ENCODE measurements at places on chromosomes 16 and 17.

DNA sequence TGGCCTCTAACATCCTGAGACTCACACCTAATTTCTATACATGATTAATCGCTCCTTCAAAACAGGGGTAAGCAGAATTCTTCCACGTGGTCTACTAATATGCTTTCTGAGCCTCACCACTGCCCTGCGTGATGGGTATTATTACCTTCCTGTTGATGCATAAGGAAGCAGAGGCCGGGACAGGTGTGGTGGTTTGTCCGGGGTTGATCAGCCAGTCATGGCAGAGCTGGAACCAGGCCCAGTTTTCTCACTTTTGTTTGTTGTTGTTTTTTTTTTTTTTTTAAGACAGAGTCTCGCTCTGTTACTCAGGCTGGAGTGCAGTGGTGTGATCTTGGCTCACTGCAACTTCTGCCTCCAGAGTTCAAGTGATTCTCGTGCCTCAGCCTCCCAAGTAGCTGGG, 31.2 kb downstream of the RNF135 start:
- DNase-seq = no peak

- no peak for DNase-seq
Measured at GRCh38 chr17:78241277-78242023, 10.0 kb downstream of the TMEM235 start.

DNA sequence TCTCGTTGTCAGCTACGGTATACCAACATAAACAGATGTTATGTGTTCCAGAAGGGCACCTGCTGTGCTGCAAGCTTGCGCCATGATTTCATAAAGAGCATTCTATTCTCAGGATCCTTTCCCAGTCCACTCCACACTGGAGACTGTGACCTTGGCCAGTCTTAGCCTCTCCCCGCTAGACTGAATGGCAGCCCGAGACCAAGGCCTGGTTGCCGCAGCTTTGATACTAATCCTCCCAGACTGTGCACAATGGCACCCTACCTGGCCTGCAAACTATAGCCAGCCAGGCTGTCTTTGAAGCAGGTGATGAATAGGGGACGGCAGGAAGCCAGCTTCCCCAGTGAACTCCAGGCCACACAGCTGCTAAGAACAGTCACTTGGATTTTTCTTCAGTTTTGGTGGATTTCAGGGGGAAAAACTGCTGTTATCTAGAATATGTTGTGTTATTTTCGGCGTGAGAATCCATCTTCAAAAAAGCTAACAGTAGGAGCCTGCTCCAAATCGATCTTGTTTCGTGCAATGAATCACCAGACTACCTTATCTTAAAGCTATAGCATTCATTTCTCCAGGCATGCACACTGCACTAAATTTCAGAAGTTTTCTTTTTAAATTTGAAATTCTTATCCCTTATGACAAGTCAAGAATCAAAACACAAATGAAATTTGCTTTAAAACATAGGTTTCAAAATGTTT, 289.0 kb downstream of the CEP112 start:
- DNase-seq = no peak

DNA sequence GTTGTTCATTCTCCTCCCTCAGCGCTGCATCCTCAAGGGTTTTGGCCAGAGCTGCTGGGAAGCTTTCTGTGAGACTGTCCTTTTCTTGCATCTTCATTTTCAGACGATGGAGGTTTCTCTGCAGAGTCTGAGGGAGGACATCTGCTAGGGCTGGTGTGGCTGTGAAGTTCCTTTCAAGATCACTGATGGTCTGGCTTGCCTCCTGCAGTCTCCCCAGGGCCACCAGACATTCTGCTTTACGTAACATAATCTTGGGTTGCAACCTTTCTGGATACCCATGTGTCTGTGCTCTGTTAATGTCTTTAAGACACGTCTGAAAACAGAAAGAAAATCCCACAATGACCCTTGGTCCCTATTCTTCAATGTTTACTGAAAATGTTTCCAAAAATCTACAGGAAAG, 29.0 kb downstream of the SMYD4 start:
- DNase-seq = no peak

- no peak for DNase-seq
Measured at GRCh38 chr16:52697971-52698370, 151.0 kb upstream of the TOX3 start.

DNA sequence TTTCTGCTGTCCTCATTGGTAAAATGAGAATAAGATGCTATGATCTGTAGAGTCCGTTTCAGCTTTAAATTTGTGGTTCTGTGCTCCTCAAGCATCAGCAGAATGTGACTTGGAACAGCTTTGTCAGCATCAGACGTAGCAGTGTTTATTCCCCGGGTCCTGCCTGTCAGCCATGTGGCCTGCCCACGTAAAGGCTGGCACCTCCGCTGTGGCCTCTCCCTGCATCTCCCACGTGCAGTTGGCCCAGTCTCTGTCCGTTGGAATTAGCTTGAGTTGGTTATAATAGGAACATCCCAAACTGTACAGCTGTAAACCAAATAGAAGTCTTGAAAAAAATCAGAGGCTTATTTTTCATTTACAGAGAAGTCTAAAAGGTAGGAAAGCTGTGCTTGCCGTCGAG, 61.7 kb downstream of the ARHGAP44 start:
- no peak for DNase-seq

DNA sequence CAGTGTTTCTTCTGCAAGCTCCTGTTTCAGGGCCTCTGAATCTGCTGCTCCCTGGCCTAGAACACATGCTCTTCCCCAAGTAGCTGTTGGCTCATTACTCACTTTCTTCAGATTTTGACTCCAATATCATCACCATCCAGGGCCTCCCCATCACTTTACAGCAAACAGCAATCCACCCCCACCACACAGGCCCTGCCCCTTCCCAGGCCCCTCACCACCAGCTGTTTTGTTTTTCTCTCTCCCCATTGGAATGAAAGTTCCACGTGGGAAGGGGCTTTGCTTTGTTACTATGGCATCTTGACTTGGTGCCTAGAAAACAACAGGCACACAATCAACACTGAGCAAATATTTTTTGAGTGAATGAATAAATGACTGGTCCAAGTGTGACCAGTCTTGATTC, 4.0 kb downstream of the TMEM170A start:
- DNase-seq = no peak

DNA sequence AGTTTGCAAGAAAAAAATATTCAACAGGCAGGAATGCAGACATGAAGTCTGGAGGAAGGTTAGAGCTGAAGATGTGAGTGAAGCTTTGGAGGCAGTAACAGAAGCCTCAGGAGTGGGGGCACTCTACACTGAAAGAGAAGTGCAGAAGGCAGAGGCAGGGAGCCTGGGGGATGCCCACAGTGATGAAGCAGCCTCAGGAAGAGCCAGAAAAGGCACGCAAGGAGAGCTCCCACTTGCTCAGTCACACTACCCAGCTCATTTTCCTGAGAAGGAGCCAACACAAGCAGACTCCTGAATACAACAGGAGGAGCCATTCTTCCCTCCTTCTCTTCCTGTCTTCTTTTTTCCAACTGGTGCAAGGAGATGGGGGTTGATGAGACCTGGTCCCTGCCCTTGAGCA, 45.1 kb upstream of the DNAH9 start:
- DNase-seq = no peak

GRCh38 chr17:56121191-56122051, 31.9 kb upstream of the ANKFN1 start:
- no peak for DNase-seq

DNA sequence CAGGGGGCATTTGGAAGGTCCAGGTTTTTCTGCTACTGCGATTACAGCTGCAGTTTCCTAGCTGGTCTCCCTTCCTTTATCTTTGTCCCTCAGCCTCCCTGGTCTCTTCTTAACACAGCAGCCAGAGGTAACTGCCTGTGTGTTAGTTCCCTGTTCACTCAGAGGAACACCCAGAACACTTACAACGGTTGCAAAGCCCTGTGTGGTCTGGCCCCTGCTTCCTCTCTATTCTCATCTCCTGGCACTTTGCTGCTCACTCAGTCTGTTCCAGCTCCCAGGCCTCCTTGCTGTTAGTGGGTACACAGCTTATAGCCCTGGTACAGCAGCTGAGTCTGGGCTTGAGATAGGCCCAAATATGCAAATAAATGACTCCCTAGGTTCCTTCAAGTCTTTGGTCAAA, 16.4 kb downstream of the NTN1 start:
- no peak for DNase-seq

DNA sequence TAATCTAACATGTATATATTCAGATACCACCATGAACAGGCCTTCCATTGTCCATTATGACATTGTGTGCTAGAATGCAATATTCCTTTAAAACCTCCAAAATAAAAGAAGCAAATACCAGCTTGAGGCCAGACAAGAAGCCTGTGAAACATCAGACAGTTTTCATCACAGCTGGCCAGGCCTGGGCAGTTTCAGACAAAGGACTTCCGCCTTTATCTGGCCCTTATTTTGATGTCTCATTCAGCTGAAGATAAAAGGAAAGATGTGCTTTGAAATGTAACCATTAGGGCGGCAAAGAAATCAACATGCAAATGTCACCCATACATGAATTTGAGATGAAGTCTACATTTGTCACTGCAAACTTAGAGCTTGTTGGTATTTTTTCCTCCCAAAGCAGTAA, 737.5 kb downstream of the KCNJ2 start:
- no peak for DNase-seq

- no peak for DNase-seq
Measured at GRCh38 chr16:79610771-79611170, 10.2 kb upstream of the MAF start.

GRCh38 chr17:29196769-29197515, 16.7 kb upstream of the MYO18A start:
- no peak for DNase-seq

GRCh38 chr16:24995033-24995432, 20.1 kb downstream of the ARHGAP17 start:
- no peak for DNase-seq

- DNase-seq = no peak
Measured at GRCh38 chr16:85613604-85614337, 649 bp downstream of the GSE1 start.

DNA sequence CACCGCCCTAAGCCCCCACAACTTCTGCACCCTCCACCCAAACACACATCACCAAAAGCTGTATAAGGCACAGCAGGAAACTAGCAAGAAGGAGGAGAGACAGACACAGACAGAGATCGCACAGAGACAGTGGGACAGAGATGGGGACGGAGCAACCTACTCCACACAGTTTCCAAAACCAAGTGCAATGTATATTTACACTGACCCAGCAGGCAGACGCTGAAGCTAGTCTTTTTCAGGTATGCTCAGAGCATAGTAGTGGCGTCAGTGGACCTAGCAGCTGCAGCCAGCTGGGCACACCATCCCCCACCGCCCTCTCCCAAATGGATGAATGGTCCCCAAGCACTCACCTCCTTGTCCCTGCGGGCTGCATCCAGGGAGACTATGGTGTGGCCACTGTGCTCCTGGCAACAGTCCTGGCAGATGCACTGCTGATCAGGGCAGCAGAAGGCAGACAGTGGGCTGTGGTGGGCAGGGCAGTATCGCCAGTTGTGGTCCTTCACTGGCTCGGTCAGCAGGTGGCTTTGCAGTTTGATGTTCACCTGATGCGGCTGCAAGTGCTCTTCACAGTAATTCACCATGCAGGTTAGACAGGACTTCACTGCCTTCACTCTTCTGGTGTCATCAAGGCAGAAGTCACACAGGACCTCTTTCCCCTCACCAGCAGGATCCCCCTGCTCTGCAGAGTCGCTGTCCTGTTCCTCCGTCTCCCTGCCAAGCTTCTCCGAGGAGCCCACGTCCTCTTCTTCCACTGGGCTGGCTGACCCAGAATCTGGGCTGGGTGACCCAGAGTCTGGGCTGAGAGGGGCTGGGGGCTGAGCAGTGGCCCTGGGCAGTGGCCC, 31.5 kb upstream of the FBXW10B start:
- DNase-seq = no peak

- no peak for DNase-seq
Measured at GRCh38 chr16:75576384-75576811, 10.2 kb downstream of the GABARAPL2 start.

GRCh38 chr17:75539967-75540729, 14.7 kb downstream of the LLGL2 start:
- DNase-seq = no peak

DNA sequence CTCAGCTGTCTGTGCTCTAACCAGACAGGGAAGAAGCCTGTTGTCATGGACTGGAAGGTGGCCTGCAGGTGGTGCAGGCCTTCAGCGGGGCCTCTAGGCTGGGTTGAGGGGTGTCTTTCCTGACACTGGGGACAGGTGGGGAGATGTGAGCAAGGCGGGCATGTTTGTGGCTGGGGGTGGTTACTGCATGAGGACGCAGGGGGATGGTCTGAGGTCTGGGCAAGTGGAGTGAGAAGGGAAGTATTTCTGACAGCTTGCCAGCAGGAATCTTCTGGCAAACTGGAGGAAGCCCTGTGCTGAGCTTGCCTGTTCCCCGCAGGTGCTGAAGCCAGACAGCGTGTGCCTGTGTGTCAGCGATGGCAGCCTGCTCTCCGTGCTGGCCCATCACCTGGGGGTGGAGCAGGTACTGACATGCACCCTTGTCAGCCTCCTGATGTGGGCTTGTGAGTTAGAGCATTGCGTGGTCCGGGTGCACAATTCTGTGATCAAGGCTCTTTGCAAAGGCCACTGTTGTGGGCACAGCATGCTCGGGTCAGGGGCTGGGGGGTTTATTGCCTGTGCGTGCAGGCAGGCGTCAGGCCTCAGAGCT, 36.2 kb downstream of the PRMT7 start:
- no peak for DNase-seq

GRCh38 chr17:32971171-32971570, 20.5 kb upstream of the SPACA3 start:
- no peak for DNase-seq

- no peak for DNase-seq
Measured at GRCh38 chr16:14296663-14297062, 225.5 kb downstream of the MRTFB start.

DNA sequence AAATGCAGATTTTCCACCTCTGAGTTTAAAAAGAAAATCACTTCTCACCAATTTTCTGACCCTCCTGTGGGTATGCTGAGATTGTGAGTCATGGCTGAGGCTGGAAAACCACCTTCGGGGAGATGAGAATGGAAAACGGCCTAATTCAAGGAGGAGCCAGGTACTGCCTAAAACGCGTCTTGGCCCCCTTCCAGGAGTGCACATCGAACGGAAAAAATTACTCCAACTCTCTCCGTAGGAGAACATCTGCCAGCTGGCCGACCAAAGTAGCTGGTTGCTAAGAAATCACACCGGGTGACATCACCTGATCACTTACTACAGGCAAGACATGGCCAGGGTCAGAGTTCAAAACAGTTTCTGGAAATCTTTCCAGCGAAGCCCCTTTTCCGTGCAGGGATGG, 107.6 kb downstream of the ZNF423 start:
- no peak for DNase-seq

GRCh38 chr17:27609611-27610303, 21.2 kb upstream of the LGALS9 start:
- no peak for DNase-seq

- no peak for DNase-seq
Measured at GRCh38 chr17:67200727-67201301, 44.2 kb downstream of the HELZ start.

Measured in stimulated activated CD8-positive, alpha-beta memory T cell treated with anti-CD3 and anti-CD28 coated beads, Interleukin-15, amount 100 ng/mL, for 1 hour (primary cell).